ENCODE measurements at places on chromosomes 7 and 10. TPM values are rescaled to one million over a fixed set of nuclear protein-coding genes. Genes with fewer than 3 reads are reported as not detected.

The WNT8B gene
- total RNA-seq, result 0.23 TPM

The KCNIP2 gene
- 2.0 TPM for total RNA-seq

- H3K27ac ChIP-seq, result no peak overlapping the region
- H3K27me3 ChIP-seq, result no peaks in the 10 kb centered on the region
- H3K4me3 ChIP-seq, result no peak overlapping the region
- no peak for DNase-seq
- no peaks in the 10 kb centered on the region for H3K4me1 ChIP-seq
- H3K36me3 ChIP-seq, result peaks cover 3% of the 10 kb centered on the region
These were observed 97.3 kb downstream of the ARMH3 start for GRCh38 chr10:101958691-101959090.

DNA sequence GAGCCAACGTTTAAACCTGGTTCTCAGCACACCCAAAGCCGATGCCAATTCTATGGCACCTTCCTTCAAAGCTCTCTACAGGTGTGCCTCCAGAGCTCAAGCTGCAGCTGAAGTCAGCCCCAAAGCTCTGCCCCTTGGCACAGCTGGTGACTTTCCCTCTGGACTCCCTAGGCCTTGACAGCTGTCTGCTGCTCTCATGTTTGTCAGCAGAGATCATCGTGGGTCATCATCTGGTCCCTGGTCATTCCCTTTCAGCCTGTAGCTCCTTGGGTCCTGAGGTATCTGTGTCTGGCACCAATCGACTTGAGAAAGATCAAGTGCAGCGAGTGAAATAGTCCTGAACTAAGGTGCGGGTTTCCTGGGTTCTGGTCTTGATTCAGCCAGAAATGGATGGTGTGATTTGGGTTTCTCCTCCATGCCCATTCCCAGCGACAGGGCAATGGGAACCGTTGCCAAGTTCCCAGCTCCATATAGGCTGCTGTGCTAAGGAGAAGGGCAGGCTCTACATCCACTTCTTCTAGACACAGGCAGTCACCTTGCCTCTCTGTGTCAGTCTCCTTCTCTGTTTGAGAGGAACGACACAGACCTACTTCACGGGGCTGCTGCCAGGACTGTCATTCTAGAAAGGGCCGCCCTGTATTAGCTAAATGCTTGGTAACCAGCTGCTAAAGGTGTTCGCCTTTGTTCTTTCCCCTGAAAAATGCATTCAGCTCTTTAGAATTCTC, 3.6 kb downstream of the PKD1L1 start:
- H3K4me3 ChIP-seq, result no peak overlapping the region
- no peaks in the 10 kb centered on the region for H3K4me1 ChIP-seq
- H3K36me3 ChIP-seq, result no peaks in the 10 kb centered on the region
- H3K27me3 ChIP-seq, result no peaks in the 10 kb centered on the region

DNA sequence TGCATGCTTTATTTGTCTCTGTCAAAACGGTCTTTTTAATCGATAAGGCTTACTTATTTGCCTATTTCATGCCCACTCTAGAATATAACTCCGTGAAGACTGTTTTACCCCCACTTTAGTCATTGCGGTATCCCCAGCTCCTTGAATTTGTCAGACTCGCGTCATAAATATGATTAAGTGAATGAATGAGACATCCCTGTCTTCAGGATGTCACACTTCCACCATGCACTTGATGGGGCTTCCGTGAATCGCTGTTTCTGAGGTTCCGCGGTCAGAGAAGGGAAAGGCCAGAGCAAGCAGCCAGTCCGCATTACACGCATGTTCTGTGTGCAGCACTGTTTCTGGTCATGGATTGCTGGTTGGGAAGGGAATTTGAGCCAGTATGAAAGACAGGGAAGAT, 138.8 kb downstream of the CELF2 start:
- no peaks in the 10 kb centered on the region for H3K36me3 ChIP-seq
- no peak for DNase-seq
- no peaks in the 10 kb centered on the region for H3K27me3 ChIP-seq

DNA sequence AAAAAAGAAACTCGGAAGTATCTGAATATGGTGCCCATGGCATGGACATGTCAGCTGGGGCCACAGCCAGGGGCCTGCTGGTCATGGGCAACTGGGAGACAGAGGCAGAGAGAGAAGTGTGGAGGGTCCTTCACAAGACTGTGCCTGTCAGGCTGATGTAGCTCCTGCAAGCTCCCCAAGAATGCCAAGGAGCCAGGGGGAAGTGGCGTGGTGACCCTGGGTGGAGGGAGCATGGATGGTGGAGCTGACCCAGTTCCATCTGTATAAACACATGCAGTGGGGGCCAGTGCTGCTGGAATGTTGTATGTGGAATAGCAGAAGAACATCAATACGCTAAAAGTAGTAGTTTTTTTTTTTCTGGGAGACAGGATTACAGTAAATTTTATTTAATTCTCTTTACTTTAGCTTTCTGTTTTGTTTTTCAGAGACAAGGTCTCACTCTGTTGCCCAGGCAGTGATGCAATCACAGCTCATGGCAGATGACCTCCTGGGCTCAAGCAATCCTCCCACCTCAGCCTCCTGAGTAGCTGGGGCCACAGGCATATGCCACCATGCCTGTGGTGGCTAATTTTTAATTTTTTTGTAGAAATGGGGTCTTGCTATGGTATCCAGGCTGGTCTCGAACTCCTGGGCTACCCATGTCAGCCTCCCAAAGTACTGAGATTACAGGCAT, 10.5 kb upstream of the ZMIZ2 start:
- DNase-seq, result no peak
- peaks cover 2% of the 10 kb centered on the region for H3K4me1 ChIP-seq

DNA sequence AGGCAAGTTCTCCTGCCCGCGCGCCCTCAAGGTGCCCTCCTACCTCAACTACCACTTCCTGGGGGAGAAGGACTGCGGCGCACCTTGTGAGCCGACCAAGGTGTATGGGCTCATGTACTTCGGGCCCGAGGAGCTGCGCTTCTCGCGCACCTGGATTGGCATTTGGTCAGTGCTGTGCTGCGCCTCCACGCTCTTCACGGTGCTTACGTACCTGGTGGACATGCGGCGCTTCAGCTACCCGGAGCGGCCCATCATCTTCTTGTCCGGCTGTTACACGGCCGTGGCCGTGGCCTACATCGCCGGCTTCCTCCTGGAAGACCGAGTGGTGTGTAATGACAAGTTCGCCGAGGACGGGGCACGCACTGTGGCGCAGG, 1.4 kb downstream of the FZD1 start:
- H3K36me3 ChIP-seq, result no peaks in the 10 kb centered on the region
- no peak overlapping the region for H3K27ac ChIP-seq
- peaks cover 25% of the 10 kb centered on the region for H3K4me1 ChIP-seq
- peak overlapping the region; percentile 78 for H3K4me3 ChIP-seq

GRCh38 chr7:100515072-100515532, 23.9 kb upstream of the AGFG2 start:
- H3K36me3 ChIP-seq, result no peaks in the 10 kb centered on the region
- peaks cover 9% of the 10 kb centered on the region for H3K4me1 ChIP-seq
- DNase-seq, result no peak
- H3K27ac ChIP-seq, result no peak overlapping the region
- H3K27me3 ChIP-seq, result no peaks in the 10 kb centered on the region
